Fibroblast of lung (primary cell): ENCODE measurements at places on chromosomes 1 and 21. TPM values are rescaled to one million over a fixed set of nuclear protein-coding genes. Genes with fewer than 3 reads are reported as not detected.

The OR2L5 gene
- total RNA-seq, result not detected in 2 replicates

GRCh38 chr1:114750780-114751179 is 7.0 kb downstream of the CSDE1 start:
- peak; percentile 13 for DNase-seq

The OPRD1 gene
- under 0.01 TPM in 1 of 2 replicates, not detected in the other for total RNA-seq

The PLA2G2C gene
- total RNA-seq, result not detected in 2 replicates

DNA sequence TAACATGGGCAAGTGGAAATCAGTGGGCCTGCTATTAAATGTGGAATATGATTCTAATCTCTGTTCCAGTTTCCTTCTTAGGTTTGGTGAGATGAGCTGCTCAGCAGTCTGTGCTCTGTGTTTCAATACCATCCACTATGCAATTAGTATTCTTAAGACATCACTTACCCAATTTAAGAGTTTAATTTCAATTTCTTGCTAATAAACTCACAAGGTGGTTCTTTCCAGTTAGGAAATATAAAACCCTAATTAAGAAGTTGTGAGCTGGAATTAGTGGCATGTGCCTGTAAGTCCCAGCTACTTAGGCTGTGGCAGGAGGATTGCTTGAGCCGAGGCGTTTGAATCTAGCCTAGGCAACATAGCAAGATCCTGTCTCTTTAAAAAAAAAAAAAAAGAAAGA is 51.7 kb downstream of the MPZL1 start:
- no peak for DNase-seq

The FCRL3 gene
- total RNA-seq, result not detected in 2 replicates

The LCE2B gene
- total RNA-seq, result not detected in 2 replicates

DNA sequence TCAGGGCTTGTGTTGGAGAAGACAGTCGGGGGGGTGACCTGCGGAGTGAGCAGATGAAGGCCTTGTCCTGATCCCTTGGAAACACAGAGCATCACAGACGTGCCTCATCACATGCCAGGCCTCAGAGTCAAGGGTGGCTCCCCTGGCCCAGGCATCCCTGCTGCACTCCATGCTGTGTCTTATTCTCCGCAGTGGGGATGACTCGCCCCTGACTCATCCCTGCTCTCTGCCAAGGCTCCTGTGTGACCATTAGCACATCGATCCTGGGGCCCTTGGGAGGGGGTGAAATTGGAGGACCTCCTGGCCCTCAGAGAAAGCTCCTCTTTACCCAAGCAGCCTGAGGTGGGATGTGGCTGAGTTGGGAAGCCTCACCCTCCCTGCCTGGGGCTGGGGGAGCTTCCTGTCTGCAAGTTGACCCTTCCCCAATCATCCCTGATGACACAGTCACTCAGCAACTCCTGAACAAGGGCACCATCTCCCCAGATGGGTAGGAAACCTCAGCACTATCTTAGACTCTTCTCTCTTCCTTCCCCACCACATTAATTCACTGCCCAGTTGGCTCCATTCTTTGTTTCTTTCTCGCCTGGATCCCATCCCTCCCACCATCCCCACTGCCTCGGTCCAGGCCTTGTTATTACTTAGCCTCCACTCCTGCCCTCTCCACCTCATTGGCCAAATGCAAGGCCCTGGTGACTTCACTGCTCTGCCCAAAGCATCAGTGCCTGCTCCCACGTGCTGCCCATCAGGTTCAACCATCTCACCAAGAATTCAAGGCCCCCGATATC is 74.6 kb downstream of the CAMK2N1 start:
- DNase-seq, result peak; percentile 93

DNA sequence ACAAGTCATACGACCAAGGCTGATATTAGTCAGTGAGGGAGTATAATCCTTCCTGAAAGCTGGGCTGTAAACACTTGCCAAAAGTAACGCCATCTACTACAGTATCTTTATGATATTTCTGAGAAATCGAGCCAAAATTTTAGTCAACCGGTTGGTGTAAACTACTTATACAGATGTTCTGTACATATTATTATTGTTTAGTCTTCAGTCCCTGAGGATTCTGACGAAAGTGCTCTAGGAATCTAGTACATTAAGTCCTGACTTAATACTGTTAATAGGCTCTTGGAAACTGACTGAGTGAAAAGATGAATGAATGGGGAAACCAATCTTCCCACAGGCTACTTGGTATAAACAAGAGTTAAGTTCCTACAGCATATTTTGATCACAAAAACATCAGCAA is 274.3 kb downstream of the USP25 start:
- DNase-seq, result peak; percentile 71

The ORC1 gene
- total RNA-seq, result 0.26 and 0.83 TPM in 2 replicates

DNA sequence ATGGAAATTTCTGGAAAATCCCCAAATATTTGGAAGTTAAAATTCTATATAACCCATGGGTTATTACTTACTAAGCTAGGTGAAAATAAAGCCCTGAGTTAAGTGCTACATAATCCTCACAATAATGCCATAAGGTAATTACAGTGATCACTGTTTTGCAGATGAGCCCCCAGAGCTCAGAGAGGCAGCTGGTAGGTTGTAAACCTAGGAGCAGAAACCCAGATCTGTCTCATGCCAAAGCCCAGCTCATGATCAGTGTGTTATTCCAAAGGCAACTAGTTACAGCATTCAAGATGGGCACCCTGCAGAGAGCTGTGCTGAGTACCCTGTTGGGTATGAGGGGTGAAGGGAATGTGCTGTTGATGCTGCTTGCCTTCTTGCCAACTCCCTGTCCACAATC is 10.8 kb upstream of the MYOG start:
- no peak for DNase-seq

The PYHIN1 gene
- not detected in 2 replicates for total RNA-seq

The KRTAP12-2 gene
- total RNA-seq, result not detected in 2 replicates

- DNase-seq, result peak; percentile 78
These were observed at the start of gene SAMD11 for GRCh38 chr1:923131-923990. SAMD11 (plus strand) TSS chr1:923923; CDS start chr1:924432, 509 bp downstream.

The BRDT gene
- not detected in 2 replicates for total RNA-seq

GRCh38 chr1:170239445-170239844 is 93.7 kb downstream of the NTMT2 start:
- DNase-seq, result peak; percentile 27

The TFF3 gene
- not detected in 2 replicates for total RNA-seq

The DCST1 gene
- not detected in 2 replicates for total RNA-seq

DNA sequence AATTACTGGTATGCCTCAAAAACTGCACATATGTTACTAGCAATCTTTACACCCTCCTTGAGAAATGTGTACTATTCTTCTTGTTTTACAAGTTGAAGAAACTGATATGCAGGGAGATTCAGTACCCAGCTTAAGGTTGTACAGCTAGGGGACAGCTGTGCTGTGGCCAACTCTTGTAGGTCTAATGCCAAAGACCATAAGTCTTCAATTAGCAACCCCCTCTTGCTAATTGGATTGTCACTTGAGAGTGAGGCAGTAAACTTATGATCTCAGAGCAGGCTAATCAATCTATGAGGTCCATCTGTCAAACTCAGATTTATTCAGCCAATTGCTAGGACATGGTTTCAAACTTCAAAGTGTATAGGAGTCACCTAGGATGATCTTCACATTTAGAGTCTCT is 492.0 kb upstream of the USP24 start:
- DNase-seq, result no peak

DNA sequence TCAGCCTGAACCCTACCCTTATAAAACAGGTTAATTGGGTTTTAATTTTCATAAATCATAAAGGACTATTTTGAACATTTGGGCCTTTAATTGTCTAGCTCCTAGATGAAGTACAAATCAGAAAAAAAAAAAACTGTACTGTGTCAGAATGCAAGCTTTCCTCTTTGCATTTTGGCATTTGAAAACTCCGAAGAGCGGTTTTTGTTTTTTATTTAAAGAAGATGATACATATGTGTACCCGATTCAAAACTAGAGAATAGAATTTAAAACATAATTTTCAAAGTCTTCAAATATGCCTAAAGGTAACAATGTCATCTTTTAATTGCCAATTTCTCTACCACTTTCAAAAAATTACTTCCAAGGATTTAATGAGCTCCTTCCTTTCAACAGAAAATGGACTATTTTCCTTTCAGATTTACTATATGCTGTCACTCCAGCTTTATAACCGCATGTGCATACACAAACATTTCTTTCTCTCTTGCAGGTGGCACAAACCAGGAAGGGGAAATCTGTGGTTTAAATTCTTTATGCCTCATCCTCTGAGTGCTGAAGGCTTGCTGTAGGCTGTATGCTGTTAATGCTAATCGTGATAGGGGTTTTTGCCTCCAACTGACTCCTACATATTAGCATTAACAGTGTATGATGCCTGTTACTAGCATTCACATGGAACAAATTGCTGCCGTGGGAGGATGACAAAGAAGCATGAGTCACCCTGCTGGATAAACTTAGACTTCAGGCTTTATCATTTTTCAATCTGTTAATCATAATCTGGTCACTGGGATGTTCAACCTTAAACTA is 33.7 kb downstream of the MRPL39 start:
- DNase-seq, result peak; percentile 98

The HIVEP3 gene
- 0.51 and 0.83 TPM in 2 replicates for total RNA-seq

GRCh38 chr1:109923131-109923945 is 12.7 kb downstream of the CSF1 start:
- DNase-seq, result no peak

DNA sequence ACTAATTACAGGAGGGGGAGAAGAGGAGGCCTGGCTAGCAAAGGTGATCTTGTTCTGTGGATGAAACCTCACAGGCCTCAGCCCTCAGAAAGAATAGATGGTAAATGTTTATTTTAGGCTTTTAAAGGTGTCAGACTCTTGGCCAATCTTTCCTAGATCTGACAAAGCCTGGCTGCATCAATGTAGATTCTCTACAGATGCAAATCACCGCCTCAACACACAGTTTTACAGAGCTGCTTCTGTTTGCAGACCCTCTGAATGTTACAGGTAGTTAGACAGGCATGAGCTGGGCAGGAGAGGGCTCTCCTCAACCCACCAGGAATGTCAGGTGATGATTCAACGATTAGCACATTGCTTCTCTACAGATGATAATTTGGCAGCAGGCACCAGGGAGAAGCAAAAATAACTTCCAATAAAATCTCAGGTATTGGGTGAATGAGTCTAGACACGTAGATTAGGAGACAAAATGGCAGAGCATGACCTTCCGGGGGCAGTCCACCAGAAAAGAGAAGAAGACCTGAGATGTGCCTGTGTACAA is 105.4 kb upstream of the VANGL1 start:
- DNase-seq, result no peak

- DNase-seq, result no peak
These were observed 9.9 kb downstream of the RPS27 start for GRCh38 chr1:154000420-154000819.

- DNase-seq, result peak; percentile 11
These were observed 569.4 kb upstream of the ADAMTS5 start for GRCh38 chr21:27536319-27536718.

The MROH7 gene
- under 0.01 and 0.33 TPM in 2 replicates for total RNA-seq

The FAM72C gene
- total RNA-seq, result 0.26 and 0.83 TPM in 2 replicates

GRCh38 chr1:37605061-37605650 is 9.4 kb upstream of the GNL2 start:
- no peak for DNase-seq

The WNT2B gene
- 1.5 and 3.5 TPM in 2 replicates for total RNA-seq

GRCh38 chr21:42490720-42491119 is 5.3 kb downstream of the RSPH1 start:
- no peak for DNase-seq

The ITLN1 gene
- total RNA-seq, result under 0.01 TPM in 1 of 2 replicates, not detected in the other

- no peak for DNase-seq
These were observed 89.7 kb downstream of the BCAR3 start for GRCh38 chr1:93591676-93592550.

DNA sequence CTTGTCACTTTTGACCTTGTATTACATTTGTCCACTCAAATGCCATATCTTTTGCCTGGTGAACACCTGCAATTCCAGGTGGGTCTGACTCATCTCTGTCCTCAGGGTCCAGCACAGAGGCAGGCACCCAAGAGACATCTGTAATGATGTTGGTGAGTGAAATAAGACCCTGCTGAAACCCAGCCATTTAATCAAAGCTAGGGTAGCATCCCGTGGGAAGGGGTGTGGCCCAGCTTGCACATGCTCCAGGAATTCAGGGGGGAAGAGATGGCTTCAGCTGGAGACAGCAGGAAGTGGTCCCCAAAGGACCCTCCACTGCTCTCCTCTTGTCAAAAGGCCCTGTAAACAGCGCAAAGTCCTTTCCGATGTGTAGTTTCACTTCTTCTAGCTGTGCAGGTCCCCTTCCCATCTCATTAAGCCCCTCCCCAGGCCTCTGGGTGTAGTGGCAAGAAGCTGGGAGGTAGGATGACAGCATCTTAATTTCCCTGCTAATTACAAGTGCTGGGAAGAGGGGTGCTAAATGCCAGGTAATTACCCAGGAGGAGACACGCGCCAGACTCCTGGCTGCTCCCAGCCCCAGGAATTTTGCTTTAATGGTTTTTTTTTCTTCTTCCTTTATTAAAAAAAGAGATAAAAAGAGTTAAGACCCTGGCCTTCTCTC is 54.4 kb upstream of the TRABD2B start:
- DNase-seq, result no peak

DNA sequence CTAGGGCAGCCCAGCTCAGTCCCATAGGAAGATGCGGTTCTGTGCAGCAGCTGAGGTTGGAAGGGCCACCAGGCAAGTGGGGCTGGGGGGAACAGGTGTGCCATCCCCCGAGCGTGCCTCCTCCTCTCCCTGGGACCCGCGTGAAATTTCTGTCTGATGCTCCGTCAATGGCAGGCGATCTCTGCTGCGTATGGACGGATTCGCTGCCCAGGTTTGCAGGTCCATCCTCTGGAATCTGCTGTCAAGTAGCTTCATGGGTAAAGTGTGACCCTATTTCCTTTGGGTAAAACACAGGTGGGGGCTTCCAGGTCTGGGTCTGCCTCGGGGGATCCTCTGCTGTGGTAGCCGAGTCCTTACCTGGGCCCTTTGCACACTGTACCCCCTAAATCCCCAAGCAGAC is 114.6 kb upstream of the ARHGEF16 start:
- no peak for DNase-seq

- no peak for DNase-seq
These were observed 5.2 kb downstream of the TTC22 start for GRCh38 chr1:54795841-54796468.

- no peak for DNase-seq
These were observed 15.9 kb upstream of the IFI6 start for GRCh38 chr1:27687906-27688305.

The MPL gene
- total RNA-seq, result not detected in 2 replicates

GRCh38 chr1:18203645-18204044 is 96.0 kb downstream of the IGSF21 start:
- no peak for DNase-seq

DNA sequence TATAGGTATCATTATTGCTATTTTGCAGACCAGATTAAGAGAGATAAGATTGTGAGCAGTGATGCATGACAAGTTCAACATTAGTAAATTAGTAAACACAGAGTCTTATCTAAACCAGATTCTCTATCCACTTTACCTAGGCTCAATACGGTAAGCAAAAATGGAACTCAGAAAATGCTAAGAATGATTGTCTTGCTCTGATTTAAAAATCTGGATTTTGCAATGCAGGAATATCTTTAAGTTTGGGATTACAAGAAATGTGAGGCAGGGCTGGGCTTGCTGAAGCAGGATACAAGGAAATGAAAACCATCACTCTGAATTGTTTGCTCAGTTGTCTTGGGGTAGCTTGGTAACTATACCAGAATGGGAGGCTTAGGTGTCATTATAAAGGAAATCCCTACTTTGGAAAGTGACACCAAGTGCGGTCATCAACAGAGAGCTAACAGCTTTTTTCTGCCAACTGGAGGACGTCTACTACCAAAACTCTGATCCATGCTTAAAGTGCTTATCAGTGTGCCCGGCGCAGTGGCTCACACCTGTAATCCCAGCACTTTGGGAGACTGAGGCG is 332.7 kb upstream of the RUNX1 start:
- DNase-seq, result no peak

- no peak for DNase-seq
These were observed 111.6 kb downstream of the PLD5 start for GRCh38 chr1:242412921-242413320.
